NCI-H774 (cell line): ENCODE measurements at places on chromosomes 2 and 18.
A peak's percentile ranks its signal among the peaks of the same experiment; 100 is the strongest.

DNA sequence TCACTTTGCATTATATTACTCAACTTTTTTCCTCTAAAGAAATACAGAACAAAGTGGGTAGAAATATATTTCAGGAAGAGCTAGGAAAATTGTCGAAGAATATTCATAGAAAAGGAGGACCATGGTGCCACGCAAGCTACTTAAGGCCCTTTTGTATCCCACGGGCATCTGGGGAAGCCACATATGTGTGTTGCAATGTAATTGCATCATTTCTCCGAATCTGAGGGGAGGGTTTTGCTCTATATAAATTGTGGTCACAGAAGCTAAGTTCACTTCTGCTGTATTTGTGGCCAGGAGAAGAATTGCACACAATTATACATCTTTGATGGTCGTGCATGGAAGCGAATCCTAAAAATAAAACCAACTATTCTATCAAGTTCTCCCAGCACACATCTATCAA, 360.3 kb downstream of the IRS1 start:
- no peak for DNase-seq

GRCh38 chr2:126979039-126980003, 80.6 kb downstream of the TEX51 start:
- DNase-seq: no peak

DNA sequence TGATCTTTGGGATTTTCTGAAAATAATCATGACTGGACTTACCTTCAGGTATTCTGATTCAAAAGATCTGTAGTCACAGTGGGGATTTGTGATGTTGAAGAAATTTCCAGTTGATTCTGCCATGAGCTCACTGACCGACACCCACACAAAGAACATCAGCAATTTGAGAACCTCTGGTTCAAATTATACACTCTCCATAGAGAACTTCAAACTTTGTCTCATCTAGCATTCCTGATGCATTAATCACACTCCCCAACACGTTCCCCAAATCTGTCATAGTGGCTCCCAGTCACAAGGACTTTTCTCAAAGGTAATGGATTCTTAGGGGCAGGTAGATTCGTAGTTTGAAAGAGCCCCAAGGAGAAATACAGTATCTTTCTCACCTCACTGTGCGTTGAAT, 584.3 kb downstream of the FBXO15 start:
- no peak for DNase-seq

- peak; percentile 44 for DNase-seq
Measured at GRCh38 chr2:216632952-216633615, at the start of gene IGFBP2. IGFBP2 (plus strand) TSS chr2:216633420; CDS start chr2:216633524, 104 bp downstream.

- DNase-seq: peak; percentile 34
Measured at GRCh38 chr2:73984203-73984921, at the start of gene TET3. TET3 (plus strand) TSS chr2:73984910; CDS start chr2:73986404, 1,494 bp downstream.

- no peak for DNase-seq
Measured at GRCh38 chr2:18637196-18637595, 47.8 kb upstream of the NT5C1B start.

- DNase-seq: no peak
Measured at GRCh38 chr2:233389601-233390125, 35.4 kb downstream of the DGKD start.

DNA sequence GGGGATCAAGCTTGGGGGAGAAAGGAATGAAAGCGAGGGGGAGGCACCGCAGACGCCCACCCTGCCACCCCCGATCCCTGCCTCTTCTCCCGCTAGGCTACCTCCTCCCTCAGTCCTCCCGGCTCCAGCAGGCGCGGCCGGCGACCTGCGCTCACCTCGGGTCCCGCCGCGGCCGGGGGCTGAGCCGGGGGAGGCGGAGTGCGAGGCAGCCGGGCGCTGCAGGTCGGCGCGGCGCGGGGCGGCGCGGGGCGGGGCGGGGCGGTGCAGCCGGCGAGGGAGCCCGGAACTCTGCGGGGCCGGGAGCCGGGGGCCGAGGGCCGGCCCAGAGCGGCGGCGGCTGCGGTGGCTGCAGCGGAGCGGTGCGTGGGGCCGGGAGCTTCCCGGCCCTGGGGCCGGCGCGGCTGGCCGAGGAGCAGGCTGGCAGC, 477 bp downstream of the ACVR1 start:
- no peak for DNase-seq

DNA sequence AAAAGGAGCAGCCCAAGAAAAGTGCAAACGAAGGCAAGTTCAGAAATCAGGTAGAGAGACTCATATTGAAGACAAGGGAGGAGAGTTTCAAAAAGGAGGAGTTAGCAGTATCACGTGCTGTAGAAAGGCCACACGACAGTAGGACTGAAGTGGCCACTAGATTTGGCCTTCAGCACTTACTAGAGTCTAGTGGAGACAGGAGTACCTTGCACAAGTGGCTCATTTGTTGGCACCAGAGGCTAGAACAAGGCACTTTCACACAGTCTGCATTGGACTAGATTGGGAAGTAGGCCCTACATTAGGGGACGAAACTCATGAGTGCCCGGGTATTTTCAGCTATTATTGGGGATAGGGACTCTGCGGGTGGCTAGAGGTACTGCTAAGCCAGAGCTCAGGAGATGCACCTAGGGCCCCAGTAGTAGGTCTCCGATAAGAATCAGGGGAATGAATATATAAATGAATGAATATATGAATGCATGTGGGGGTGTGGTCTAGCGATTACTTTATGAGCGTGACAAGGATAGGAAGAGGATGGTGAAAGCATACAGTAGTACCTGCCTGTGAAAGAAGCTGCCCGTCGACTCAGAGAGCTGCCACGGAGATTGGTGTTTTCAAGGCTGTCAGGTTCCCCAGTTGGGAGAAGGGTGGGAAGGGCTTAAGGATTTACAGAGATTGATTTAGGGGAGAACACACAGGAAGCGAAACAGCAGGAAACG, 1.4 kb upstream of the NCOA1 start:
- no peak for DNase-seq

GRCh38 chr2:241980193-241980592, 110.7 kb downstream of the RTP5 start:
- DNase-seq: no peak

GRCh38 chr2:192196421-192197194, 1.9 kb upstream of the TMEFF2 start:
- DNase-seq: no peak

GRCh38 chr2:95058466-95058988, 33.0 kb downstream of the MAL start:
- DNase-seq: no peak

GRCh38 chr2:226396541-226396940, 403.1 kb downstream of the IRS1 start:
- DNase-seq: no peak

GRCh38 chr2:202346180-202346579, 29.9 kb upstream of the BMPR2 start:
- DNase-seq: no peak

GRCh38 chr2:47008381-47009252, 93.0 kb upstream of the MCFD2 start:
- peak; percentile 13 for DNase-seq

DNA sequence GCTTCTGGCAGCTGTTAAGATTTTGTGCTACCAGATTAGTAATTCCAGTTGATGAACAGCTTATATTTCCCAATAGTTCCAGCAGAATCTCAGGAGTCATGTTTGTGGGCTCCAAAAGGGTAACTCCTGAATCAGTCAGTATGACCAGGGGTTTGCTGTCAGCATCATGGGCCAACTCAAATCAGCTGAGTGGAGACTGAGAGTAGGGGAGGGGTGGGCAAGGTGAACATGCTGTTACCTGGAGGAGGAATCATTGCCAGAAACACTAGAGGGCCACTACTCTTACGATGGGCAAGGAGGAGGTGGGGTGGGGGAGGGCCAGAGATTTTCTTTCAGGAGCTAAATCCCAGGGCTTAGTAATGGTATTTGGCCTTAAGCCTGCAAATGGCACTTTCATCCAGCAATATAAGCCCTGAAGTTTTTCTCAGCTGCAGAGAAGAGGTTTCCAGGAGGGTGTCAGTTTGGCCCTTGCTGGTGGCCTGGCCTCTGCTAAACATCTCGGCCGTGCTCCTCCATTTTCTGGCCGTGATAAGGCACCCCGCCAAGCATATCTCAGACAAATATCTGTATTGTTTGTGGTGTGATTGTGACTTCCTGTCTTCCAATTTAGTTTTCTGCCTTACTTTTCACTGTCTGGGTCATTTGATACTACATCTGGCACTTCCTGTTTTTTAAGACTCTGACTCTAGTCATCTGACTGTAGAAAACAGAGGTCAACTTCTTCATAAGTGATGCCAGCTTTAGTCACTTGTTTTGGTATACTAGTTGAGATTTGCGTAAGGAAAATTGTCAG, 120.5 kb upstream of the CXCR4 start:
- DNase-seq: no peak

DNA sequence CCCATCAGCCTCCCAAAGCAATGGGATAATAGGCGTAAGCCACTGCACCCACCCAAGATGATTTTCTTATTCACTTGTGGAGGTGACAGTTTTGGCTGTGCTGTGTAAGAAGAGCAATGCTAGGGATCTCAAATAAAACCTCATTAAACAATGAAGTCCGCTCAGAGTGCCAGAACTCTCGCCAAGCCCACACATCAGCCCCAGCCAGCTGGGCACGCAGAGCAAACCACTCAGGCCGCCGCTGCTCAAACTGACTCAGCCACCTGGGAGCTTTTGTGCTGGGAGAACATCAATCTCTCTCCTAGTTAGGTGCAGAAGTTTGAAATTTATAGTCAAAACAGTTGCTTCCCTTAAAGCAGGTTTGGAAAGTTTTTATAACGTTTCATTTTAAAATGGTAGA, 47.6 kb downstream of the RNF152 start:
- DNase-seq: peak; percentile 39

- no peak for DNase-seq
Measured at GRCh38 chr2:200620606-200621390, 35.0 kb downstream of the AOX1 start.

GRCh38 chr2:109292386-109292785, 163.4 kb downstream of the SH3RF3 start:
- no peak for DNase-seq

GRCh38 chr18:41548521-41549260, 406.3 kb upstream of the PIK3C3 start:
- DNase-seq: no peak

DNA sequence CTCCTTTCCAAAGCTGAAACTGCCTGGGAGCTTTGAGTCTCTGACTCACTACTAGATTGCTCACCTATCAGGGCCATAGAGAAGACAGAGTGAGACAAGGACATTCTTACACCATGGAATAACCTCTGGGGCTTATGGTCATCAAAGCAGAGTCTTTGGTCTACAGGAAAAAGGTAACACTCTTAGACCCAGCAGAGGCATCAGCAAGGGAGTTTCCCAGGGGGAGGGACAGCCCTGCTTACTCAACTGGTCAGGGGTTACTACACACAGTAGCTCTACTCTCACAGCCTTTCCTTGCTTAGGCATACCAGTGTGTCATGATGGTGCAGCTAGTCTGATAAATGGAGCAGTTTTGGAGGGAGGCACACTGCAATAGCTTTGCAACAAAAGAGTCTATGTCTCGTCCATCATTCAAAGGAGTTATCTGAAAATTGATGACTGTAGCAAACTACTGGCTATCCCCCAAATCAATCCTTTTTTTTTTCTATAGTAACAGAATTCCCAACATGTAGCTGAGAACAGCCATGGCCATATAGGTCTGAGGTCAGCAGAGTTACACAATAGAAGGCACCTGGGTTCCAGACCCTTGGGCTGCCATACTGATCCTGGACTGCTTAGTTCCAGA, 22.4 kb upstream of the CD28 start:
- DNase-seq: no peak

- peak; percentile 31 for DNase-seq
Measured at GRCh38 chr2:98935777-98936352, at the start of gene CRACDL. CRACDL (minus strand) TSS chr2:98936225; CDS start chr2:98846800, 89,425 bp downstream.

- no peak for DNase-seq
Measured at GRCh38 chr2:230896346-230897115, 28.5 kb downstream of the GPR55 start.

GRCh38 chr2:222180619-222181018, 118.2 kb downstream of the PAX3 start:
- DNase-seq: no peak
